ENCODE measurements at places on chromosomes 12 and 14.

DNA sequence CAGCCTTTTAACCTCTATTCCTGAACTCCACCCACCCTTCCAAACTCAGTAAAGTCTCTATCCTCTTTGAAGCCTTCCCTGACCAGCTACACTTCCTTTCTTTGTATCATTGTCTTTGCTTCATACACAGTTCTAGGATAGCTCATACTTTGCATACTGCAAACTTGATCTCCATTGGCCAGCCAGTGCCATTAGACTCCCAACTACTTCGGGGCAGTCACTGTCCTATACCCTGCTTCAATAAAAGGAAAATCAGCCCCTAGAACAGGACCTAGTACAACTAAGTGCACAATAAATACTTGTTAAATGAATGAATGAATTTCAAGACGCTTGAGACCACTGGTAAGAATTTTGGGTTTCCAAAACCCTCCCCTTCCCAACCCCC, 521 bp upstream of the PIP4K2C start:
- no peak for DNase-seq

DNA sequence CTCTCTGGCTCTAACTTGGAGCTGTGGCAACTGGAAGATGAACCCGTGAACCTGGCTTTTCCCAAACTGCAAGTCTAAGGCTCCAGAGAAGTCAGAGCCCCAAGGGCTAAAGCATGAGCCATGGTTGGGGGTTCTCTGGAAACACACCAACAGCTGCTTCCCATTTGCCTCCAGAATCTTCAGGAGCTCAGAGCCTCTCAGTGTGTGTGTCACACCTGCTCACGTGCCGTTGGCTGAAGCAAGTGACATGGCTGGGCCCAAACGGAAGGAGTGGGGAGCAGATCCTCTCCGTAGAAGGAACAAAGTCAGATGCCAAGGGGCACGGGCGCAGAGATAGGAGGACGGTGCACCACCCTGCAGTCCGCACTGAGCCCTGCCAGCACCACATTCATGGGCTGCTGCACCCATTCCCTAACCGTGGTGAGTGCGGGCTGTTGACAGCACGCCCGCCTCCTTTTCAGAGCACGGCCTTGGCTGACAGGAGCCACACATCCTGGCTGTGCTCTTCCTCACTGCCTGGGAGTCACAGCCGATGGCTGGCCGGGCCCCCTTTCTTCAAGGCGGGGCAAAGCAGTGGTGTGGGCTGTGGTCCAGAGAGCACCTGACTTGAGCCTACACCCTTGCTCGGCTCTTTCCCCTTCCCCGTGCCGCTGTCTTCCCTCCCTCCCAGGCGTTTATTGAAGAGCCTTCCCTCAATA, 16.6 kb upstream of the TRAF3 start:
- no peak for DNase-seq

- DNase-seq = no peak
Observed at GRCh38 chr12:8970432-8970831, 18.9 kb upstream of the KLRG1 start.

DNA sequence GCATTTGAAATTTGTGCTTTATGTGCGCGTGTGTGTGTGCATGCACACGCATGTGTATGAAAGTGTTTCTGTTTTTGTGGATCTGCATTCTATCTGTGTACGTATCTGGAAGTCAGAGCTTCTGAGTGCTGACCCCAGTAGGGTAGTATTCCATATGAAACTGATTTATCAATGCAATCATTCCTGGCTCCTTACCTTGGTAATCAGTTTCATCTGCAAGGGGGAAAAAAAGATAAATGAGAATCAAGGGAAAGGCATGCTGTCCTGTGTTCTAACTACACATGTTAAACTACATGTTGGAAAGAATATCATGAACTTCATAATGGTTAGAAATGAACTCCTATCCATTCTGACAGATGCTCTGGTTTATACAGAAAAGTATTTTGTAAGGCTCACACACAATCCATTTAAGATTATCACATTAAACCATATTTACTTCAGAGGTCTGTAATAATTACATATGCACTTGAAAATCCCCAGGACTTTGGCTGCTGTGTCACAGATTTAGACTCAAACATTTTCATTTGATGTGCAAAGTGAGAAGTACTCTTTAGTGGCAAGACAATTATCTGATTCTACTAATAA, 276.1 kb upstream of the LMO3 start:
- no peak for DNase-seq

DNA sequence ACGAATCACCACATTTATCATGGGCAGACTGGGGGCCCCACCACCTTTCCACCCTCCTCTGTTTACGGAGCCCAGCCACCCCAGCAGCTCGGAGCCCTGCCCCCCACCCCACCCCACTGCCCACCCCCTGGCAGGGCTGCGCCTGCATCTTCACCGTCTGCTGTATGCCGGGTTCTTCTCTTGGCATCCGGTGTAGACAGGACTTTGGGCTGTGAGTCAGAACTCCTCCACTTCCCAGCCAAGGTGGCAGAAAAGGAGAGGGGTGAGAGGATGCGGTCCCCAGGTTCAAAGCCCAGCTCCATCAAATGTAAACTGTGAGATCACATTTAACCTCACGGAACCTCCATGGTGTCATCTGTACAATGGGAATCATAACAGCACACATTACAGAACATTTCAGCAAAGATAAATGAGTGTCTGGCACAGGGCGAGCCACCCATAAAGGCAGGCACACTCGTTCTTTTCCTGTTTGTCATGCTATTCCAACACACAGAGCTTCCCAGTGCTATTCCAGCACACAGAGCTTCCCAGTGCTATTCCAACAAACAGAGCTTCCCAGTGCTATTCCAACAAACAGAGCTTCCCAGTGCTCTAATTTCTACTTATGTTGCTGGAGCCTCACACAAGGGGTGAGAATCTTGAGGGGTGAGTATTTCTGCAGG, 292.7 kb upstream of the RTL1 start:
- DNase-seq = no peak

DNA sequence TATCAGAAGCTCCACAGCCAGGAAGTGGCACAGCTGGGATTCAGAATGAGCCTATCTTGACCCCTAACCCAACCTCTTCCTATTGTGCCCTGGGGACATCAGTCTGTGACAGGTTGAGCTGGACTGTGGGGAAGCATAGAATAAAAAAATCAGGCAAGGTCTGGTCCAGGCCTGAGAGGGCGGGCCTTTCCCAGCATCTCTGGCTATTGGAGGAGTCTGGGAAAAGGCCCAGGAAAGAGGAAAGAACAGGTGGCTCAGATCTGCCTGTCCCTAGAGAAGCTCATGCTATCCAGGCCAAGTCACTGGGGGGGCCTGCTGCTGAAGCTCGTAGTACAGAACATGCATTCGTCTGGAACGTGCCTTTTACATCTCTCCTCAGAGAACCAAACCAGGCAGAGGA, 100.5 kb downstream of the PPM1H start:
- no peak for DNase-seq

GRCh38 chr12:127115468-127116035, 1151.4 kb upstream of the TMEM132C start:
- no peak for DNase-seq

GRCh38 chr12:131994589-131994988, 44.8 kb downstream of the EP400 start:
- no peak for DNase-seq

DNA sequence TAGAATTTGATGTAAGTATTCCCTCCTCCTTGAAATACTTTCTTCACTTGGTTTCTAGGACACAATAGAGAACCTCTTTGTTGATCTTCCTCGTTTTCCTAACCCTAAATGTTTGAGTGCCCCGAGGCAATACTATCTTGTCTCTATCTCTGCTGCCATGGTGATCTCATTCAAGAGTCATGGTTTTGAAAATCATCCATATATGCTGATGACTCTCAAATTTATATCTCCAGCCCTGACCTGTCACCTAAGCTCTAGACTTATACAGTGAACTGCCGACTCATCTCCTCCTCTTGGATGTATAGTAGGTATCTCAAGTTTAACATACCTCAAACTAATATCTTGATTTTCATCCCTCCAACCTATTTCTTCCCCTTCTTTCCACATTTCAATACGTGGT, 71.4 kb downstream of the RIC8B start:
- no peak for DNase-seq

Measured in activated effector memory CD4-positive, alpha-beta T cell treated with Interleukin-2 at 50 U/mL for 16 hours (primary cell).